ENCODE measurements at places on chromosomes 7 and 10.

- DNase-seq = no peak
These were observed 69.1 kb downstream of the SLIT1 start for GRCh38 chr10:97116462-97117162.

- no peak for DNase-seq
These were observed 92.2 kb downstream of the SRPK2 start for GRCh38 chr7:105296491-105296890.

GRCh38 chr10:46092524-46093081, 46.5 kb upstream of the MSMB start:
- peak; percentile 90 for DNase-seq

- no peak for DNase-seq
These were observed 106.0 kb upstream of the ZNF32 start for GRCh38 chr10:43754569-43755260.

GRCh38 chr10:107362306-107362705, 197.8 kb upstream of the SORCS1 start:
- no peak for DNase-seq

- no peak for DNase-seq
These were observed 314.6 kb downstream of the AUTS2 start for GRCh38 chr7:69912846-69913245.

- no peak for DNase-seq
These were observed 32.3 kb downstream of the PALD1 start for GRCh38 chr10:70510904-70511303.

DNA sequence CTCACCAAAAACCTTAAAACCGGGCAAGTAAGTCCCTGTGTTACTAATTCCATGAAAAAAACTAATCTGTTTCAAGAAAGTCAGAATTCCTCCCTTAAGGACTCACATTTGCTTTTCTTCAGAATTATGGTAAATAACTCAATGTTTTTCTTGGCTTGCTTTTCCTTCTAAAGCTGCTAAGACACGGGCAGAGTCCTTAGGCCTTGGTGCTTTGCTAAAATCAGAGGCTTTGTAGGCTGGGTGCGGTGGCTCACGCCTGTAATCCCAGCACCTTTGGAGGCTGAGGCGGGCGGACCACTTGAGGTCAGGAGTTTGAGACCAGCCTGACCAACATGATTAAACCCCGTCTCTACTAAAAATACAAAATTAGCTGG, 32.0 kb downstream of the GNA12 start:
- DNase-seq = no peak

DNA sequence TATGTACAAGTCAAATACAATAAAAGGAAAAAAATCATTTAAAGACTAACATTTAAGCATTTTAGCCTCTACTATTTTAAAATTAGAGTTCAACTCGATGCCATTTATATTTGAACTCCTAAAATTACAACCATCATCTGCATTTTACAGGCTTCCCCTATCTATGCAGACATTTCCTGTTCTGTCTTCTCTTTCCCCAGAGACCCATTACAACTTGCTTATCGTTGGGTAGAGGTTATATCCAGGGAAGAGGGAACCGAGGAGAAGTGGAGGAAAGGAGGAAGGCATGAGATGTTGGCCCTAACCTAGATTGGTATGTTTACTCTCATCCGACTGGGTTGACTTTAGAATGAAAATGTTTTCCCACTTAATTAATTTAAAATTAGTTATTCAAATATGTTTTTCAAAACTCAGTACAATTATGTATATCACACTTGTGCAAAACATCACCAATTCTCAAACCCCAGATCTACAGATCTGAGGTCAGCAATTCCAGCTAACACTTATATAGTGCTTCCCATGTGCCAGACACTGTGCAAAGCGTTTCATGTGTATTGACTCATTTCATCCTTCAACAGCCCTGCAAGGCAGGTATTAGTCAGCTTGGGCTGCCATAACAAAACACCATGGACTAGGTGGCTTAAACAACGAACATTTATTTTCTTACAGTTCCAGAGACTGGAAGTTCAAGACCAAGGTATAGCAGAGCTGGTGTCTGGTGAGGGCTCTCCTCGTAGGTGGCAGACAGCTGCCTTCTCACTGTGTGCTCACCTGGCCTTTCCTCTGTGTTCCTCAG, 27.3 kb upstream of the HERPUD2 start:
- no peak for DNase-seq

DNA sequence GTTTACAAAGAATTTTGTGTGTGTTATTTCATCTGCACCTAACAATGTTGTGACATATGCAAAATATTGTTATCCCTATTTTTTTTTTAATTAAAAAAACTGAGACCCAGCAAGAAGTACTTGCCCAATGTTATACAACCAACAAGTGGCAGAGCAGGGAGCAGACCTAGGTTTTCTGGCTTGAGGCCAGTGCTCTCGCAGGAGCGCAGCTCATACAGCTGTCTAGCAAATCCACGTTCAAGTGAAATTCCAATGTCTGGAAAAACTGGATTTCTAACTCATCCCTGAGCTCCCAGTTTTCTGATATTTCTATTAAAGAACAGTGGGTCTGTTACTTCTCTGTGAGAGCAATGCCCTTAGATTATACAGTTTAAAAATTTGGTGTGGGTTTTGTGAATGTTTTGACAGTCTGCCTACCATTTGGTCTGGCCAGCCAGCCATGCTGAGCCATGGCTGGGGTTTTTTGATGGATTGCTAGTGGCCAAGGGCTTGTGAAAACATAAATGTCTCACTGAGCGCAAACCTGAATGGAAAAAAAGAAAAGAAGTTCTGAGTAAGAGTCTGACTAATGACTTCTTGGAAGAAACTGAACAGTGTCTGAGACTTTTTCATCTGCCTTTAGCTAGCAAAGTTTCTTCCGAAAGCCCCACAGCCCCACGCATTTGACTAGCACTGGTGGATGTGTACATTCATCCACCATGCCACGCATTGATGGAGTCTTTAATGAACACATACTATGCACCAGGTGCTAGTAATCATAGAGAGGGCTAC, 15.4 kb upstream of the PRF1 start:
- DNase-seq = no peak

DNA sequence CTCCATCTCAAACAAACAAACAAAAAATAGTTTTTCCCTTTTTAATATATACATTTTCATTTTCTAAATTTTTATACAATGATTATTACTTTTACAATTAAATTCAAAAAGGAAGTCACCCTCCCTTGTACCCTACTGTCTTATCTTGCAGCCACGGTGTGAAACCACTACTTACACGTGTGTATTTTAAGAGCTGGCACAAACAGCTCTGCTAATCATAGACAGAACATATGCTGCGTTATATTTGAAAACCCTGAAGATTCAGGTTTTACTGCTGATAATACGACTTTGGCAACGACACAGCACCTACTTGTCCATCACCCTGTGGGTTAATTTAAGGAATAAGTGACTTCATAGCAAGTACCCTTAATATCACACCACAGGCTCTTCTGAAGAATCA, 991 bp downstream of the ANKRD61 start:
- DNase-seq = no peak

DNA sequence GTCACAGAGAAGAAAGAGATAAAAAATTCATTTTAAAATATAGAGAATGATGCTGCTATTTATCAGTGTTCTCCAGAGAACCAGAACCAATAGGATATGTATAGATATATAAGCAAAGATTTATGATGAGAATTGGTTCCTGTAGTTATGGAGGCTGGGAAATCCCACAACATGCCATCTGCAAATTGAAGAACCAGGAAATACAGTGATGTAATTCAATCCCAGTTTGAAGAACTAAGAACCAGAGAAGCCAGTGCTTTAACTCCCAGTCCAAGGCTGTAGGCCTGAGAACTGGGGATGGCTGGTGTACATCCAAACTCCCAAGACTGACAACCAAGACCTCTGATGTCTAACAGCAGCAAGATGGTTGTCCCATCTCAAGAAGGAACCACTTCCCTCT, 192.9 kb upstream of the PLXDC2 start:
- DNase-seq = no peak

Data from HL-60 (cell line).